ENCODE measurements at places on chromosomes 11 and 22.

DNA sequence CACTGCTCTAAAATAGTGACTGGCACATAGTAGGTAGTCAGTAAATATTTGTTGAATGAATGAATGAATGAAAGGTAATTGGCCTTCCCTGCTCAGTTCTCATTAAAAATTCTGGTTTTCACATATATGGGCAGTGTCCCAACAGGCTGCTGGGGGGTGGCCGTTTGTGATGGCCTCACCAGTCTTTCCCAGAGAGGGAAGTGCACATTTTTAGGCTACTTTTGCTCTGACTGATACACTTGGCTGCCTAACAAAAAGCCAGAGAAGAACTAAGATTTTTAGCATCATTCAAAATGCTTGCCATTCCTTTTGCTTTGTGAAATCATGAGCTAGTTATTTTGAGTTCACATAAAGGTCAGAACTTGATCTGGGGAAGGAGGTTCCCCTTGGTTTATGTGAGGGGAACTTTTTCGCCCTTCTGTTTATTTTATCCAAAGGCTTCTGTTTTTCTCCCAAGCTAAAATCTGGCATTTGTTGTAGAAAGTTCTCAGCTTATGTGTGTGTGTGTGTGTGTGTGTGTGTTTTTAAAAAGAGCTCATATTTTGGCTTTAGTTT lies 83.1 kb downstream of the PTPRJ start:
- DNase-seq: peak; percentile 48

GRCh38 chr11:85572056-85572455 lies 55.1 kb downstream of the DLG2 start:
- no peak for DNase-seq

DNA sequence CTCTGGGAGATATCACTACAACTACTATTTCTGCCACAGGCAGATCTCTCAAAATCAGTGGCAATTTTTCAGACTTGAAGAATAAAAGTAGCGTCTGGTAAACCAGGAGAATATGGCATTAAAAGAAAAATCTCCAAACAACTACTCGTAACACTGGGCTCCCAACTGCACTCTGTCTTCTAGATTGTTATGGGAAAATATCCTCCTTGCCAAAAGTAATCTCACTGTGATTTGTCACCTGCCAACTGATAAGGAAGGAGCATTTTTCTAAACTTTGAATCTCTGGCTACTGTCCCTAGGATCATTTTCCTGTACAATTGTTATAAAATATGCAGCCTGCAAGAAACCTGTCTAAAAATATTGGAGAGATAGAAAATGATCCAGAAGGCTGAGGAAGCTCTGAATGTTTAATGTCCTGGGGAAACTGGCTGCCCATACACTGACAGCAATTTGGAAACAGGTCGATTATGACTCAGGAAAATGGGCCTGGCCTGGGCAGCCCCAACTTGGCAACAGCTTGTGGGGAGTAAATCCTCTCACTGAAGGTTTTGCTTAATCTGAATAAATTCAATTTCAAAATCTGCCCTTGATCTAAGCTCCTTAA lies 90.5 kb upstream of the DBX1 start:
- no peak for DNase-seq

GRCh38 chr11:65854161-65854592 lies 3.8 kb downstream of the CFL1 start:
- no peak for DNase-seq

DNA sequence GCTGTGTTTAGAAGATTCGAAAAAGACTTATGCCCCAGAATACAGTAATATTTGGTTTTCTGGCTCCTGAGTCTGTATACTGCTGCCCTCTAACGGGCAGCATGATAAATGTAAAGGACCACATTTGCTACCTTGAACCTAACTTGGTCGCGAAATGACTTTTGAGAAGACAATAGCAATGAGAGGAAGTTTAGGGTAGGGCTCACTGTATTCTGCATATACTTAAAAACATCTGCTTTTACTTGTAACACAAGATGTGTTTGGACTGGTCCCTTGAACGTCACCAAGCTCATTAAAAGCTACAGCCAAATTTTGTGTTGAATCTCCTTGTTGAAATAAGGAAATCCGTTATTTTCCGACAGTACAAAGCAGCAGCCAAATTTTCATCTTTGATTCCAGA lies 309.1 kb downstream of the SWAP70 start:
- peak; percentile 49 for DNase-seq

DNA sequence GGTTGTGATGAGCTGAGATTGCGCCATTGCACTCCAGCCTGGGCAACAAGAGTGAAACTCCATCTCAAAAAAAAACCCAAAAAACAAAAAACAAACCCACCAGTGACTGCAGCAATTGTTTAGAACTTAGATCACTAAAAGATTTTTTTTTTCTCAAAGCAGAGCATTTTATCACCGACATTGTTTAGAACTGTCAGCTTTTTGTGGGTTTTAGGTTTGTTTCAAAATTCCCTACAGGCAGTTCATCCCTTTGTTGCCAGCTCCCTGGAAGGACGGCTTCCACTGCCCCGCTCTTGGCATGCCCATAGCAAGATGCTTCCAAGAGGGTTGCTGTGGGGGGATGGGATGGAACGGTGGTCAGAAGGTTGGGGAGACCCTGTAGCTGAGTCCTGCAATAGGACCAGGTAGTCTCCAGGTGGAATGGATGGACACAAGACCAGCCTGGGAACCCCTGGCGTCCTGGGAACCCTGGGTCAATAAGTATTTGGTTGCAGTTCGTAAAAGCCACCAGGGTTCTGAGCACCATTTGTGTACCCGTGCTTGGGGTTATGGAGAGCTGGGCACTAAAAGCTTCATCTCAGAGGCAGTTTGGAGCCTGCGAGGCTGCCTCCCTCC lies 46.7 kb downstream of the TSPAN18 start:
- no peak for DNase-seq

GRCh38 chr11:131463162-131463561 lies 92.7 kb downstream of the NTM start:
- DNase-seq: no peak

DNA sequence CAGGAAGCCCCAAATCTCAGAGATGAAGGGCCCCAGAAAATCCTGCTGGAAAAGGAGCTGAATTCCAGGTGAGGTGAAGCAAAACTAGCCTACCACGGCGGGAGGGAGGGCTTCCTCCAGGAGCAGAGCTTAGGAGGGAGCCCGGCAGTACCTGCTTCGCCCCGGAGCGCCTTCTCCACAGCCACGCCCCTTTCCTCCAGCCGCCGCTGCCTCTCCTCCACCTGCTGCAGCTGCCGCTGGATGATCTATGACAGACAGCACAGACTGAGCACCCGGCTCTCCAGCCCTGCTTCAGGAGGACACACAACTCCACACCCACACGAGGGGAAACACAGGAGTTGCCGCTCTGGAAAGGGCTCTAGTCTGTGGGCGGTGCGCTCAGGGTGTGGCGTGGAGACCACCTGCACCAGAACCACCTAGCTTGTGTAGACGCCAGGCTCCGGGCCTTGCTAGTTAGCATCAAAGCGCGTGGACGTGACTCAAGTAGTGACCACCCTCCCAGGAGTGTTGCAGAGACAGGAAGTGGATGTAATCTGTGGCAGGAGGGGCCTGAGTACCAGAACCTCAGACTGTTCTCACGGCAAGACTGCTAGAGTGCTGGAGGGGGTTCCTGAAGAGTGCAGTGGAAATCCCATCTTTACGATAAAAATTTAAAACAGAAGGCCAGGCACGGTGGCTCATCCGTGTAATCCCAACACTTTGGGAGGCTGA lies 34.6 kb upstream of the BID start:
- no peak for DNase-seq

GRCh38 chr11:114295676-114296604 lies at the start of gene NNMT:
Gene NNMT, plus strand, starts transcription at chr11:114296399. Its CDS starts 158 bp downstream, at chr11:114296557.
- no peak for DNase-seq

GRCh38 chr11:119585043-119585781 lies 143.8 kb downstream of the NECTIN1 start:
- peak; percentile 39 for DNase-seq

DNA sequence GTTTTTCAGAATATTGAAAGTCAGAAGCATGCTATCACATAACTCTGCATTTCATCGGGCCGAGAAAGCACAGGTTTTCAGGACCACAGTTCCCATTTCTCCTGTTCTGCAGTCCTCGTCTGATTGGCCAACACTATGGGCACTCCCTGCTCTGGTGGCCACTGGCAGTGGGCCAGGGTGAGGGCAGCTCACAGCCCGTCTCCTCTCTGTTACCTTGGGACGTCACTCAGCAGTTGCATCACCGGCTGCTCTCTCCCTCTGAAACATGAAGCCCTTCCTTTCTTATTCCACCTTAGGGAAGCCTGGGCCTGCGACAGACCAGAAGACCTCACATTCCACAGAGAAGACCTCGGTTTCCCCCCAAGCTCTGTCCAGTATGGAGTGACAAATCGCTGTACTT lies 11.4 kb upstream of the MICAL3 start:
- no peak for DNase-seq

DNA sequence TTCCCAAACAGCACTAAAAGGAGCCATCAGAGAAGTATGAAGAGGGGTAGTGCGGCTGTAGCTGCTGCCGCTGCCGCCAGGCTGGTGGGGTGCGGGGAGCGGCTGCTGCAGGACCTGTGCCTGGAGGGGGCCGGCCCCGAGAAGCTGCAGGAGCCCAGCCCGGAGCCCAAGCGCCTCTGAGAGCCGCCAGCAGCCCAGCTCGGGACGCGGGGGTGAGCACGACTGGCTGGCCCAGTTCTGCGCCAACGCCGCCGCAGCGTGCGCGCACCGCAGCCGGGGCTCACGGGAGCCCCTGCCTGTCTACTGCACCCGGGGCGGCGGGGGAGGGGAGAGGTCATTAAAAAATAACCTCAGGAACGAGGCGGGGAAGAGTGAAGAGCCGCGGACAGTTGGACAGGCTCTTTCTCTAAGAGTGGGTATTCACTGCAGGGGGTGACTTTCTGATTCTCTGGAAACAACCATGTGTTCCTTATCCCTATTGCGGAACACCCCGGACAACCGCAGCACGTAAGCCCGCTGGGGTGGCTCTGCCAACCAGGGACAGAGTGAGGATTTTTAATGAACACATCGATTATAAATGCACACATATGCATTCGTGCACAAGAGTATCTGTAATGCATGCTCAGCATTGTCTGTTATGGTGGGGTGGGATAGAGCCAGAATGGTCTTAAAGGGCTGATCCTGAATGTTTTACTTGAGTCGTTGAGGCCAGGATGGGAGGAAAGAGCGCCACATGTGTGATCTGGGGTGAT lies 453 bp downstream of the GAS2 start:
- peak; percentile 39 for DNase-seq

DNA sequence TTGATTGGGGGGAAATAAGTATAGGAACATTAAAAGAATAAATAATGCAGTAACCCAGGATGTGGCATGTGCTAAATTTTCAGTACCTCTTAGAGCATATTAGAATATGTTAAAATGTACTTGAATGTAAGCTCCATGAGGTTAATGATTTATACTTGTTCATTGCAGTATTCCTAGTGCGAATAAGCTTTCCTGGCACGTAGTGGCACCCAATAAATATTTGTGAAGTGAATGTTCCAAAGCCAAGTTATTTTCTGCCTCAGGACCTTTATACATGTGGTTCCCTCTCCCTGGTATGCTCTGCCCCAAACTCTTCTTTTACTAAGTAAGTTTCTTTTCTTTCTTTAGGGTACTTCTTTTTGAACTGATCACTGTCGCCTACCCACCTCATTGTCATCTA lies 118.8 kb downstream of the DBX1 start:
- no peak for DNase-seq

- no peak for DNase-seq
Measured at GRCh38 chr11:115627666-115628460, 123.6 kb upstream of the CADM1 start.

DNA sequence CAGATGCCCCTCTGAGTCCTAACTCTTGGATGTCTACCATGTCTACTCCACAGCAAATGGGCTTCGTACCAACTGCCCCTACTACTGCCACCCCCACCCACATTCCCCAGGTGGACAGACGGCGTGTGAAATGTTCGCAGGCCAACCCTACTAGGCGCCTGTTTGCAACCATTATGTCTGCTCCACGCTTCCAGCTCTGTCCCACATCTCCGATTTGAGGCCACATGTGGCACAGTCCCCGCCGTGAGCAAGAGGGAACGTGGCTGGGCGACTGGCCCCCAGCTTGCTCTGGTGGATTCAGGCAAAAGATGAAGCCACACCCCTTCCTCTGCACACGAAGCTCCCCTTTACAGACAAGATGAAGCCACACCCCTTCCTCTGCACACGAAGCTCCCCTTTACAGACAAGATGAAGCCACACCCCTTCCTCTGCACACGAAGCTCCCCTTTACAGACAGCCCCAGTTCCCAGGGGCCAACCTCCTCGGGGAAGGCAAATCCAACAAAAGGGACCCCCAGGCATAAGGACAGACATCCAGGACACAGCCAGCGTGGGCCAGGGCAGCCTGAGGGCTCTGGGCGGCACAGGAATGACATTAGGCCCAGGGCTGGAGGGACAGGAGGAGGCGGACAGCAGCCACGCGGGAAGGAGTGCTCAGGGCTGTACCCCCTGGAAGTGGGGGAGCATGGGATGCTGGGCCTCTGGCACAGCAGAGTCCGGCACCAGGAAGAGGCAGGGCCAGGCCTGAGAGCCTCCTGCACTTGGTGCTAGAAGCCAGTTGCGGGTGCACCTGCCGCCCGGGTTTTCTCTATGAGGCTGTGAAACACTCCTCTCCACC lies 106.2 kb downstream of the SHANK2 start:
- DNase-seq: no peak

- no peak for DNase-seq
Measured at GRCh38 chr11:103906291-103906867, 130.1 kb upstream of the DDI1 start.

DNA sequence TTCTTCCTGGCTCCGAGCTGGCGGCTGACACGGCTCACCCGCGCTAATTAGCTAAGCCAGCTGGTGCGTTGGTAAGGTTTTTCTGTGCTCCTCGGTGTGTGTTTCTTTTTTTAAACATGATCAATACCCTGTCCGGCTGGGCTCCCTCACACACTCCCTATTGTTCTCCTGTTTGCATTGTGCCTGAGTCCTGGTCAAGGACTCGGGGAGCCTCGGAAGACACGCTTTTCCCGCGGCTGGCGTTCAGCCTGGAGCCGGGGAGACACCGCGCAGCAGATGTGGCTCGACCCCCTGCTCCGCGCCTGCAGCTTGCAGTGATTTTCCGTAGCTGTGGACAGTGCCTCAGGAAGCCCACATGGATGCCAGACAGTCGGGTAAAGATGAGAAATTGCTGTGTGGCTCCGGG lies 454.9 kb upstream of the CADM1 start:
- no peak for DNase-seq

DNA sequence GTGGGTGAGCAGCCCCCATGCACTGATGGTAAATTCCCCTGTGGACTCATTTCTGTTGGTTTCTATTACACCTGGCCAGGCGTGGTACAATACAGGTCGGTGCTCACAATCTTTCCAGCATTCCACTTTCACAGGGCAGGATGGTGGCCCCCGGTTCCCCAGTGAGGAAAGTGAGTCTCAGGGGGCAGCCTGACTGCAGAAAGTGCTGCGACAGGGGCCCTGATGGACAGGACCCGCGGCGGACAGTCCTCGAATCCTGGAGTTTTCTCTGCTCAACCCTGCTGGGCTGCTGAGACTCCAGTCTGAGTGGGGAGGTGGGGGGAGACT lies 3.1 kb upstream of the PGGHG start:
- peak; percentile 50 for DNase-seq

DNA sequence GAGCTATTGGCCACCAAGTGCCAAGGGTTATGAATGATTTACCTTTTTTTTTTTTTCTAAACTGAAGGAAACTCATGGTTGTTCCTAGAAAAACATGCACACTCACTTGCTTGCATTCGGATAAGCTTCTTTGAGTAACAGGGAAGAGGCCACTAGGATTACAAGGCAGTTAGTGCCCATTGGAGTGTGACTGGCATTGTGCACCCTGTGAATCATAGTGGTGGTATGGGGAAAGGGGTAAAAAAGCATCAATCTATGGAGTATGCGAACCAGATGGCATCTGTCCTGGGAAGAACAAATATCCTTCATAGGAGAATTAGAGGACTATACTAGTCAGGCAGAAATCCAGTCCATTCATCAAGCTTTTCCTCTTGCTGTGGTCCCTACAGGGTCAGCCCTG lies 24.2 kb downstream of the CD44 start:
- DNase-seq: no peak
